ENCODE measurements at places on chromosomes 3 and 15.

- DNase-seq: peak; percentile 77
Observed at GRCh38 chr15:85412956-85413854, 32.8 kb downstream of the AKAP13 start.

DNA sequence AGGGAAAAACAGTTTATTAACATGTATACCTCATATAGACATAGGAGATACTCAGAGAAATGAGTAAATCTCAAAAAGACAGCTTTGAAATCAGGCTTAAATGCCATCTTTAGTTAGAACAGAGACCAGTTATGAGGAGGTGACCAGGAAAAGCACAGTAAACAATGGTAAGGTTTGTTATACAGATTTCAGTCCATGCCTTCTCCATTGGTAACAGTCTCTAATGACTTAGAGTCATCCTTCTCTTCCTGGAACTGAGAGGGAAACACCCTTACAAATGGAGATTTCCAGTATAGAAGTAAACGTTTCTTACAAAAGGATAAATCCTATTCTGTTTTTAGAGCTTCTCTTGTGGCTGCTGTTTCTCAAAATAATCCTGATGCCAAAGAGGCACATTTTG is 476.3 kb upstream of the NAALADL2 start:
- no peak for DNase-seq

- DNase-seq: no peak
Observed at GRCh38 chr3:9098716-9099675, 135.7 kb upstream of the RAD18 start.

- no peak for DNase-seq
Observed at GRCh38 chr3:32229565-32229964, 8.9 kb upstream of the CMTM8 start.

DNA sequence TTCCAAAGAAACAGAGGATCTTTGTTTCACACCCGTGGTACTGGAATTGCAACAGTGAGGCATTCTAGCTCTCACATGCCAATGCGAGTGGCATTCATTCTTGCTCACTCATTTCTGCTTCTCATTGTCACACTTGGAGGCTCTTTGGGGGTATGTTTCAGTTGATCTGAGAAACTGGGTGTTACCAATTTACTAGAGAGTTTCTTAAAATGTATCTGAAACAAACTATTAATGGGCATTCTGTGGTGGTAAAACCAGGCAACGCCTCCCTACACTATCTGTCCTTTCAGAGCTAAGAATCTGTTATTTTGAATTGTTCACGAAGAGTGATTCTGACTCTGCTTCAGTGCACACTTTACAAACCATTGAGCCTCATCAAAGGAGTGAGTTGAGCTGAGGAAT is 140.6 kb upstream of the BHLHE40 start:
- no peak for DNase-seq

GRCh38 chr15:92092289-92093105 is 239.0 kb downstream of the SLCO3A1 start:
- no peak for DNase-seq

DNA sequence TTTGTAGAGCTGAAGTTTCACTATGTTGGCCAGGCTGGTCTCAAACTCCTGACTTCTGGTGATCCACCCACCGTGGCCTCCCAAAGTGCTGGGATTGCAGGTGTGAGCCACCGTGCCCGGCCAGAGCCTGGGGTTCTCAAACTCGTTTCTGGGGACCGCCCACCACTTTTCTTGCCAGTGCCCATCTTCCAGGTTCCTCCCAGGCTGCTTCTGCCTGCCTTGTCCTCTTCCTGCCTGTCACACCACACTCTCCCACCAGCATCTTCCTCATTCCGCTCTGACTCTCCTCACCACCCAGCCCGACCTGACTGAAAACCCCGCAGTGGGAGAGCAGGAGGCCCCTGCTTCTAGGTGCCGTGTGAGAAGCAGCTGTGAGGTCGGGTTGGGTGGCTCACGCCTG is 3.1 kb upstream of the DYNLT2B start:
- no peak for DNase-seq

- DNase-seq: no peak
Observed at GRCh38 chr3:45567730-45568172, 26.8 kb upstream of the LIMD1 start.

DNA sequence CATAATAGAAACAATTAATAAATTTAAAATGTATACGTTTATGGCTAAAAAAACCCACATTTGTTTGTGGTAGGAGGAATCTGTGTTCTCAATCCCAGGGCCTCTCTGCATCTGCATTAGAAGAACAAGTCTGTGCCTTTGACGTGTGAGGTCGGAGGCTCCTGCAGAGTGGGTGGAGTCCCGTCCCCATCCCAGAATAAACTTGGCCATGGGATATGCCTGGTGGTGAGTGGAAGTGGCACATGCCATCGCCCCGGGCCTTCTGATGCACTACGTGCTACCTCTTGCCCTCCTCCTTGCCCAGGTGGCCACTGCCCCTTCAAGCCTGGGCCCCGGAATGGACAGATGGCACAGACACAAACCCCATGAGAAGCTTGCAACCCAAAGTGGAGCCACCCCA is 131.1 kb upstream of the NSMCE3 start:
- DNase-seq: no peak

- DNase-seq: peak; percentile 85
Observed at GRCh38 chr3:72155391-72156064, 370.6 kb upstream of the PROK2 start.

DNA sequence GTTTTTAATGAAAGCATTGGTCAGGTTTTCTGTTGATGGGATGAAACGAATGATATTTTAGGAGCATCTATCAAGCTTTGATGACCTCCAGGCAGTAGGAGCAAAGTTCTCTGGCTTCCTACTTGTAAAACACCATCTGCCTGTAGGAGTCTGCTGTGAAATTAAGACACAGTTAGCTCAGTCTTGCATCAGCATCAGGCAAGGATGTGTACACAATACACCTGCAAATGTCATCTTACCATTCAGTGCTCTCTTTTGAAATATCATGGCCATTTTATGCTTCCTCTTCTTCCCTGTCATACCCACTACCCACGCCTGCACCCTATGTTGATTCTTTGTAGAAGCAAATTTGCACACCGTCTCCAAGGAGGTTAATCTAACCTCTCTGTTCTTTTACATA is 38.2 kb downstream of the B3GALNT1 start:
- DNase-seq: no peak
